ENCODE measurements at places on chromosomes 4 and X. TPM values are rescaled to one million over a fixed set of nuclear protein-coding genes. Genes with fewer than 3 reads are reported as not detected.

DNA sequence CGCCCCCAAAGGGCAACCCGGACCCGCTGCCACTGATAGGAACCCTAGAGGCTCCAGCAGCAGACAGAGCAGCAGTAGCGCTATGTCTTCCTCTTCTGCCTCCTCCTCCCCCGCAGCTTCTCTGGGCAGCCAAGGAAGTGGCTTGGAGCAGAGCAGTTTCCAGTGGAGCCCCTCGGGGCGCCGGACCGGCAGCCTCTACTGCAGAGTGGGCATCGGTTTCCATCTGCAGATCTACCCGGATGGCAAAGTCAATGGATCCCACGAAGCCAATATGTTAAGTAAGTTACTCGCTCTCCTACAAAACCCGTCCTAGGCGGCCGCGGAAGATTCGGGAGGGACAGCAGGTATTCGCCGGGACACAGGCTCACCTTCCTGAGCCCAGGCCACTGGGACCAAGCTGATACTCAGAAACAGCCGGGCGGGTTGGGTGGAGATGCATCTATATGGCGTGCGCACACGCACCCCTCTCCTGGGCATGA is 477 bp downstream of the FGF5 start:
- peak overlapping the region; percentile 88 for H3K27ac ChIP-seq
- peaks cover 8% of the 10 kb centered on the region for H3K4me1 ChIP-seq
- H3K4me3 ChIP-seq: peak overlapping the region; percentile 73

DNA sequence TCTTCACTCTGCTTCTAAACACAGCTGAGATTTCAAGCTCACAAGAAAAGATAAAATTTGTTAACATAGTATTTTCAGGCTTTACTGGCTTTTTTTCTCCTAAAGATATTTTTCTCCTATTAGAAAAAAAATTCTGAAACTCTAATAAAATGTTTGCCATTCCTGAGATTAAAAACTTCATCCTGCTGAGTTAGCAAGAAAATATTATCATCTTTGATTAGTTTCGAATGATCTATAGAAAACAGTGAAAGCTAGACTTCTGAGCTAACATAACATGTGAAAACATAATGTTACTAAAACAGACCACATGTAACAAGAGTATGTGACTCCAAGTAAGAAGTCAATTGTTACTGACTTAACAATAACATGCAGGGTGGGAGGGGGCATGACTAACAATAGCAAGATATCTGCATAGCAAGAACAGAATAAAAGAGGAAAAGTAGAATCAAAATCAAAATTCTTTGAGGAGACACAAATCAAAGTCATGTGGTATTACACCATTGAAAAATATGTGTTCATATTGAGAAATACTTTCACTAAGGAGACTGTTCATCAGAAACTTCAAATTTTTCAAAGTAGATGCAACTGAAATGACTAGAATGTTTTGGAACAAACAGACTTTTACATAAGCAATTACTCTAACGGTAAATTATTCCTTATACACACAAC is 14.5 kb downstream of the TBCK start:
- H3K4me3 ChIP-seq: no peak overlapping the region

DNA sequence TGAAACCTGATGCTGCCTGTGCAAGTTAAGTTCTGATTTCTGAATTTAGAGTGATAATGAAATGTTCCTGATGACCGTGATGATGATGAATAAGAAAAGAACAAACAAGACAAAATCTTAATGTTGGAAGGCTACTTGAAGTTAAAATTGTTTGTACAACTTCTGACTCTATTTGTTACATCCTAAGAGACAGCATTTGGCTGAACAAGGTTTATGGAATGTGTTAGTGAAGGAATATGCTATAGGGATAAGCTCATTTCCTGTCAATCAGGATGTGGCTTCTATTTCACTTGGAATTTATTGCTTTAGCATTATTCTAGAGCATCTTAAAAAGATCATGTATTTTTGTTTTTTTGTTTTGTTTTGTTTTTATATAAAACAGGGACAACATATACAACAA is 267.5 kb downstream of the FAT4 start:
- ATAC-seq: no peak
- H3K4me1 ChIP-seq: no peaks in the 10 kb centered on the region
- H3K27ac ChIP-seq: no peak overlapping the region
- no peaks in the 10 kb centered on the region for H3K27me3 ChIP-seq
- H3K36me3 ChIP-seq: no peaks in the 10 kb centered on the region

DNA sequence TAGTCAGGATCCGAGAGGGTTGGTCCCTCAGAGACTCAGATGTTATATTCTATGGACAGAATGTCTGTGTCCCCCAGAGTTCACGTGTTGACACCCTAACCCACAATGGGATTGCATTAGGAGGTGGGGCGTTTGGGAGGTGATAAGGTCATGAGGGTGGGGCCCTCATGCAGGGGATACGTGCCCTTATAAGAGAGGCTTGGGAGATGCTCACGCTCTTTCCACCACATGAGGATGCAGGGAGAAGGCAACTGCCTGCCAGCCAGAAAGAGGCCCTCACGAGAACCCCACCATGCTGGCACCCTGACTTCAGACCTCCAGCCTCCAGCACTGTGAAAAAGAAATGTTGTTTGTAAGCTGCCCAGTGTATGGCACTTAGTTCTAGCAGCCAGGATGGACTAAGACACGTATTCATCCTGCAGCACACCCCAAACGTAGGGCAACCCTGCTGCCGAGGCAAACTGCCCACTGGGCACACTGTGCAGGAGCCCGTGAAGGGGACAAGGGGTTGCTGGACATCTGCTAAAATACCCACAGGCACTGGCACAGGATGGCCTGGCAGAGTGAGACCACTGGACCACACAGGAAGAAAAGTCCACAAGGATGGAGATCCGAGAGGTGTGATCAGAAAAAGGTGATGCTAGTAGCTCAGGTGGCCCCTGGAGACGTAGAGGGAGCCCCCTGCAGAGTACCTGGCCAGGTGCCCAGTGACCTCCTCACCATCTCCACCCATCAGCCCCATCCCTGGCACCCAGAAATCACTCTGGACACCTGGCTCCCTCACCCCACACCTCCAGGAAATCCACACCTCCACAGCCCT is 62.7 kb downstream of the HTRA3 start:
- H3K4me1 ChIP-seq: peaks cover 6% of the 10 kb centered on the region
- ATAC-seq: no peak

DNA sequence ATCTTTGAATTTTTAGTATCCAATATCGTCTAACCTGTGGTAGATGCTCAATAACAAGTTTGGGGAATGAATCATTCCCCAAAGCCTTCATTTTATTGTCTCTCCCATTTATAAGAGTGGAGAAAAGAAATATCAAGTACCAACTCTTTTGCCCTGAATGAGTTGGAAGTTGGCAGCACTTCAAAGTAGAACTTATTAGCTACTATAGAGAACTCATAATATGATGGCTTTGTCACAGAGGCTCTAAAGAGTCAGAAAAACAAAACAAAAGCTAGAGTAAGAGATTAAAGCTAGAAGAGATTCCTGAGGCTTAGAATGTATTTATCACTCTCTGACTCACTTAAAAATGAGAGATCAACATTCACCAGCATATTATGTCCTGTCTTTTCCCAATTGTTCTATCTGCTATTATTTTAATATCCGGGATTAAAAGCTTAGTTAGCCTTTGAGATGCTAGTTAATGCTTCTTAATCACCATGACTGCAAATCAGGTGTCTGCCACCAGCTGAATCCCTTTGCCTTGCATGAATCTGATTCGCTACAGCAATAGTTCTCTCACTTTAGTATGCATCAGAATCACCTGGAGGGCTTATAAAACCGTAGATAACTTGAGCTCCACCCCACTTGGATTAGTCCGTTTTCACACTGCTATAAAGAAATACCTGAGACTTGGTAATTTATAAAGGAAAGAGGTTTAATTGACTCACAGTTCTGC is 77.9 kb downstream of the PALLD start:
- no peak overlapping the region for H3K27ac ChIP-seq
- no peaks in the 10 kb centered on the region for H3K4me1 ChIP-seq
- no peak for ATAC-seq
- no peak overlapping the region for H3K4me3 ChIP-seq

GRCh38 chr4:66266035-66266434 is 595.7 kb upstream of the EPHA5 start:
- H3K36me3 ChIP-seq: no peaks in the 10 kb centered on the region
- no peak overlapping the region for H3K27ac ChIP-seq
- H3K27me3 ChIP-seq: no peaks in the 10 kb centered on the region
- ATAC-seq: no peak
- no peak overlapping the region for H3K4me3 ChIP-seq

DNA sequence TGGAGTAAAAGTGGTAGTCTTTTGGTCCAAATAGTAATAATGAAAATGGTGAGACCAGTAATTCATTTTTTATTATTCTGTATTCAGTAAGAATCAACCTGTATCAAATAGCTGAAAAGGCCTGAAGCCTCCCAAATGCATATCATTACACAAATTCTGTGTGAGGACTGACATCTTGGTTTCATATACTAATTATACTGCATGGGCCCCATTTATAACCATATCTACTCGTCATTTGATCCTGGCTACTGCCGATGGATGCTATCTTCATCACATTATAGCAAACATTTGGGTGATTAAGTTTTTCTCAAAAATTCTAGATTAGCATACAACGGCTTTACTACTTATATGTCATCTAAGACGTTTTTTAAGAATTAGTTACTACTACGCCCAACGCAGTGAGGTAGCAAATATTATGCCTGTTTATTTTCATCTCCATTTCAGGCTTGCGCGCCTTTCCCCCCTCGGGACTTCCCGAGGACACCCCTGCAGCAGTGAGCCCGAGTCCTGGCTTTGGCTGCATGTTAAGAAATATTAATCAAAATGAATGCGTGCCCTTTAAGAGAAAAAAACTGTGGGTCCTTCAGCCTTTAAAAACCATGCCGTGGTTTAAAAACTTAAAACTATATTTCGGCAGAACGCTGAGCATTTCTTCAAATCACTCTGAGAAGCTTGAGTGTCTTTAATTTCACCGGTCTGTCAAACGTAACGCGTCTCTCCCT is 814 bp upstream of the MMAA start:
- no peaks in the 10 kb centered on the region for H3K27me3 ChIP-seq
- H3K27ac ChIP-seq: peak overlapping the region; percentile 94
- peaks cover 32% of the 10 kb centered on the region for H3K4me1 ChIP-seq
- H3K4me3 ChIP-seq: peak overlapping the region; percentile 75

Gene PPARGC1A
- total RNA-seq: 43.7 TPM

Gene BCAP31
- 76.1 TPM for total RNA-seq

Gene XKRX
- total RNA-seq: 0.16 TPM

Gene L1CAM
- total RNA-seq: 25.8 TPM
